H9 (cell line): ENCODE measurements at places on chromosomes 6 and 20. TPM values are rescaled to one million over a fixed set of nuclear protein-coding genes. Genes with fewer than 3 reads are reported as not detected.

AGER gene
- 14.3 and 17.8 TPM in 2 replicates for total RNA-seq

PRSS35 gene
- 1.4 and 1.7 TPM in 2 replicates for total RNA-seq

AURKA gene
- total RNA-seq = 81.9 and 86.8 TPM in 2 replicates

LPIN3 gene
- 3.8 and 4.2 TPM in 2 replicates for total RNA-seq

IMPG1 gene
- total RNA-seq = not detected in 2 replicates
